AG20443 (cell line): ENCODE measurements at places on chromosomes 4 and X.

- DNase-seq, result no peak
Measured at GRCh38 chr4:39304651-39305050, 61.5 kb downstream of the RFC1 start.

- DNase-seq, result no peak
Measured at GRCh38 chrX:9189286-9189685, 155.4 kb upstream of the FAM9B start.

DNA sequence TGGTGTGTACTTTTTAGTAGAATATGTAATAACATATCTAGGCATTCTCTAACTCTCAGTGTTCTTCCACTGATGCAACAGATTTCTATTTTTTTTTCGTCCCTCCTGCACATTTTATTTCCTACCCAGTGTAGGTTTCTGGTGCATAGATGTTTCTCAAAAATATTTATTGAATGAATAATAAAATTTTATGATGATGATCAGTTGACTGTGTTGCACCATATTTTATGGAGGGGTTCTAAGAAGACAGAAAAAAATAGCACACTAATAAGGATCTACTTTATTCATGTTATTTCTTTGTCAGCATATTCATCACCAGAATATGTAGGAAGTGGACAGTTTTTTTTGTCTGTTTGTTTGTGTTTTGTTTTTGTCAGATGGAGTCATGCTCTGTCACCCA lies 2529.3 kb downstream of the ARAP2 start:
- no peak for DNase-seq

DNA sequence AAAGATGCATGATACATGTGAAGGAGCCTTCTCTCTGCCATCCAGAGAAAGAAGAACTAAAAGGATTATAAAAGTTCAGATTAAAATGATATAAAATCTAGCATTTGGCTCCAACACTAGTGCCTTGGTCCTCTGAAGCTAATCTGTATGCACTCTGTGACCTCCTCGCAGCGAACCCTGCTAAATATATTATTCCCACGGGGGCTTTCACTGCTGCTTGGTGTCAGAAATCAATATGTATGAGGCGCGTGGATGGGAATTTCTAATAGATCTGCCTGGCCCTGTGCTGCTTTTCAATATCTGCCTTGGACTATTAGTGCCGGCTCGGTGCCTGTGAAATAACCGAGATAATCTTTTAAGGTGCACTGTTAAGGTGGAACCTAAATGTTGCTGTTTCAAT lies 69.7 kb downstream of the CXXC4 start:
- DNase-seq, result no peak

GRCh38 chr4:163866728-163867315 lies 372.3 kb downstream of the TMA16 start:
- no peak for DNase-seq

DNA sequence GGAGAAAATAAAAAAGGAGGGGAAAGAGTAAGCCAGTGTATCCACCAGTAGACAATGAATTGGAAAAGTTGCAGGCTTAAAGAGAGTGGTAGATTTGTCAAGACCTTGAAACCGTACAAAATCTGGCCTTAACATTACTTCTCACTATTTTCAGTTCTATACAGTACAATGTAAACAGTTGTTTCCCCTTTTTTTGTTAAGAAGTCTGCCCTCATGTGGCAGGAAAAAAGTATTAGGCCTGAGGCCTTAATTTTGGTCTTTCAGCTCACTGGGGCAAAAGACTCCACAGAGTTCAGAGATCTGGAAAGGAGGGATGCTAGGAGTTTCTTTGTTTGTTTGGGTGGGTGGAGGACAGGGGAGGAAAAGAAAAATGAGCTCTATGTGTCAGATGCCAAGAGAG lies 92.8 kb upstream of the CCDC160 start:
- peak; percentile 4 for DNase-seq

DNA sequence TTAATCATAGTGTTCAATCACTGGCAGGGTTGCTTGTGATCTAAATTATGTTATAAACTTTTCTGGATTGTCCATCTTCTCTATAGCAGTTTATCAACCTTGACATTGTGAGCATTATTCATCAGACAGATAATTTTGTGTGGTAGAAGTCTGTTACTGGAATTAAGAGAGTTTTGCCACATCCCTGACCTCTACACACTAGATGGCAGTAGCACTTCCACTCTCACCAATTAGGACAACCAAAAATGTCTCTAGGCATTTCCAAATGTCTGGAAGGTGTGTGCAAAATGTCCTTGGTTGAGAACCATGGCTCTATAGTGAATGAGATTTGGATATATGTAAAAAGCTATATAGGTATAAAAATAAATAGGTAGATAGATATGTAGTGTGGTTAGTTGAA lies 324.1 kb upstream of the FAM47C start:
- DNase-seq, result no peak

GRCh38 chr4:126446917-126447316 lies 1132.2 kb downstream of the FAT4 start:
- DNase-seq, result no peak

DNA sequence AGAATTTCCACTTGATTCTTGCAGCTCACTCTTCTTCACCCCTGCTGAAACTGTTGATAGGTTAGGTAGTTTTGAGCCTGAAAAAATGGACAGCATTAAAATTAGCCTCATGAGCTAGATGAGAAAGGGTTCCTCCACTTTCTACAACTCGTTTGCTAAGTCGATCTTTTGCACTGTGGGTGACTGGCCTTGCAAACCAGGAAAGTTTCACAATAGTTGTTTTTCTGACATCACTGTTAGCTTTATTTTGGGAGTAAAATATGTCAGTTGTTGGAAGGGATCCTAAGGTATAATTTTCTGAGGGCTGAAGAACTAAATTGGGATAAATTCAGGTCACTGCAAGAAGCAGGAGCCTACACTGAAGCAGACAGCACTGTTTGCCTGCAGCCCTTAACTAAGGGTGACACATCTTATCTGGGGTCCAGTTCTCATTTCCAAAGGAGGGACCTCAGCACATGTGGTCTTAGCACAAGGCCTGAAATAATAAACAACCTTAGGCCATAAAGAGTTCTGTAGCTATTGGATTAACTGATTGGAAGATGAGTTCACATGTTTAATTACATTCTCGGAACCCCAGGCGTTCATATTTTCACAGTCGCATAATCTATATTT lies 29.1 kb downstream of the ANAPC4 start:
- DNase-seq, result peak; percentile 13

GRCh38 chr4:32985256-32985655 lies 2265.1 kb downstream of the PCDH7 start:
- peak; percentile 27 for DNase-seq

DNA sequence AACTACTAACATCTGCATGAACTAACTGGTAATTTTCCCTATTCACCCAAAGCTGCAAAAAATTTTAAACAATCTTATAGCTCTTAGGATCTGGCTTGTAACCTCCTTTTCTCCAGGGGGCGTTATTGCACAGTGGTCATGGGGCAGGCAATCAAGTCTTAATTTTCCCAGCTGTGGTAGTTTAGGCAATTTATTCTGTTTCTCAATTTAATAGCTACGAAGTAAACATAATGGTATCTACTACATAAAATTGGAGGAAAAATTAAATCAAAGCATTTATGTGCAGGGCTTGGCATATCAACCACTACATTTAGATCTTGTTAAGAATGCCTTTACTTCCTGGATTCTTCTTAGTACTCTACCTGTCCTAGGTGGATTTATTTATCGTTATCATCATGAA lies 137.4 kb upstream of the GUCY1A1 start:
- peak; percentile 16 for DNase-seq

GRCh38 chr4:83024233-83024632 lies 10.8 kb upstream of the COPS4 start:
- DNase-seq, result no peak

GRCh38 chr4:54417476-54417875 lies 188.4 kb downstream of the PDGFRA start:
- DNase-seq, result no peak

DNA sequence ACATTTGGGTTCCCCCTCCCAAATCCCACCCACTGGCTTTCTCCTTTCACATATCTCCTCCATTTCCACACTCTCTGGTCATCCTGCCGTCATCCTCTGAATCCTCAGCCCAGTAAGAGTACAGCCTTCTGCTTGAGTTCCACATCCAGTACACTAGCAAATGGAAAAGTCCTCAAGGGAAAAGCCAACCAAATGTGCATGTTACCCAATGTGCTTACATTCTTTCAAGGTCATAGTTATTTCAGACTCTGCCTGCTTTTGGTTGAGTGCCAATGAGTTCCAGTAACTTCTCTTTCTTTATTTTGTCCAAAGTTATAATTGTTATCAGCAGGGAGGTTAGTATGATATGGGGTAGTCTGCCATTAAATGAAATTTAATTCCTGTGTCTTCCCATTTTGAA lies 78.1 kb downstream of the SRPX start:
- peak; percentile 20 for DNase-seq

GRCh38 chr4:9923195-9923812 lies 98.0 kb downstream of the SLC2A9 start:
- DNase-seq, result no peak

DNA sequence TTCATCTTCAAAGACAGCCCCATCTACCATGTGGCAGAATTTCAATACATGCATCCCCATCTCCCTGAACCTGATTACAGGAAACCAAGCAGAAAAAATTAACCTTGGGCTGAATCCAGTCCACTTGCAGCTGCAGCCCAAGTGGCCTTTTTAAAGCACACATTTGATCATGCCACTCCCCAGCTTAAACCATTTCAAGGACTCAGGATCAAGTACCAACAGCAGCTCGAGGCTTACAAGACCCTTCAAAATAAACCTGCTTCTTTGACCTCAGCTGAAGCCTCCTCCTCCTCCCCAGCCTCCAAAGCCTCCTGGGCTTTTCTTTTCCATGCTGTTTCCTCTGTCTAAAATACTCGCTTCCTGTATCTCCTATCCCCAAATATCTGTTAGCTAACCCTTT lies 50.7 kb upstream of the KIT start:
- DNase-seq, result no peak

GRCh38 chr4:87409420-87409939 lies 12.9 kb upstream of the NUDT9 start:
- DNase-seq, result no peak

DNA sequence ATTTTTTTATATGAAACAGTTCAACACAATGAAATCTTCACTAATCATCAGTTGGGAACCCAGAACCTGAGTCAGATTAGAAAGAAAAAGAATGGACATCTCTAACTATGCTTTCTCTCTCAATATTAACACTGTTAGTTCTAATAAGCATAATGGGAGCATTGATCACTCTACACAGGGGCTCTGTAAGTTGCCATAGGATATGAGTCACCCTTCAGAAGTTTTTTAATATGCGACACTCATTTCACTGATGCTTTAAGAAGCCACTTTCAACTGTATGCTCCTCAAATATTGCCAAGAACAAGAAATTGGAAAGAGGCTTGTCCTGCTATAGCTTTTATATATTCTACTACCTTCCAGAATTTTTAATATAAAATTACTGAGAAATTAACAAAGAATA lies 187.0 kb downstream of the AASDH start:
- DNase-seq, result no peak

- DNase-seq, result no peak
Measured at GRCh38 chr4:14386196-14386595, 616.1 kb upstream of the CPEB2 start.

DNA sequence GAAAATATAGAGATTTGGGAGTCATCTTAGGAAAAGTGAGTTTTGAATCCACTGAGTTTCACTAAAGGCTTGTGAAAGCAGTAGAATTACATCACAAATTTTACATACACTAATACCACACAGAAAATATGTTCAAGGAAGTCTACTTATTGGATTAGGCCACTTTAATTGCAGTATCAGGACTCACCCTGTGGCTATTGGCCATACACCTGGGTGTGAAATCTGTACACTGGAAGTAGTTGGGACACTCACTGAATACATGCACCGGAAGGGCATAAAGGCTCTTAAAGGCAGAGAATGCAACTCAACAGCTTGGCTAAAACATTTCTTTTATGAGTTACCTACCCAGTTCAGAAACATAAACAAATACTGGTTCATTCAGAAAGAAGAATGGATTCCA lies 19.8 kb downstream of the MAOB start:
- DNase-seq, result no peak

DNA sequence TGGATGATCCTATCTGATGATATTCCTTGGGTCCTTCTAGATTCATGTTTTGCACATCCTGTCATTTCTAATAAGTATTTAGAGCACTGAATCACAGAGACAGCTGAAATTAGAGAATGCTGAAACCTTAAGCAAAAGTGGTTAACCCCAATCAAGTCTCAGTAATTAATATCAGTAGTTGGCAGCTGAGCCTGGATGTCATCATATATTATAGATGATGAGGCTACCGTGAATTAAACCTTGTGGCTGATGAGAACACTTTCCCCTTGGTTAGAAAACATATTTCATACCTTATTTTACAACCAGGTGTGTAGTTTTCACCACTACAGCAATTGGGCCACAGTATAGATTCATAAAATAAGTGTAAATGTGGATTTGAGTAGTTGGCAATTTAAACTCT lies 499.0 kb downstream of the PDGFC start:
- no peak for DNase-seq

DNA sequence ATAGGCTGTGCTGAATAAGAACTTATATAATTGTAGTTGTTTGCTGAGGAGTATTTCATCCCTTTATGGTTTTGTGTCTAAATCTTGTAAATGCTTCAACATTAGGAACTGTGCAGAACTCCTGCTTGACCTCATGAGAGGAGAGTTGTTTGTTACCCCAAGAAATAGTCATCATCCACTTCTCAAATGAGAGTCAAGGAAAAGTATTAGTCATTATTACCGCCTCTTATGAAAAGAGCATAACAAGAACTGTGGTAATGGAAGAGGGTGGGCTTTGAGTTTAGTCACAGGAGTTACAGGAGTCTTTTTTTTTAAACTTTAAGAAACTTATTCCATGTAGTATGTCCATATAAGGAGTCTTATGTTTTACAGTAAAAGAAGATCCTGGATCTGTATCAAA lies 132.9 kb downstream of the RAP1GDS1 start:
- no peak for DNase-seq

GRCh38 chrX:83535417-83536196 lies 27.5 kb downstream of the POU3F4 start:
- no peak for DNase-seq

DNA sequence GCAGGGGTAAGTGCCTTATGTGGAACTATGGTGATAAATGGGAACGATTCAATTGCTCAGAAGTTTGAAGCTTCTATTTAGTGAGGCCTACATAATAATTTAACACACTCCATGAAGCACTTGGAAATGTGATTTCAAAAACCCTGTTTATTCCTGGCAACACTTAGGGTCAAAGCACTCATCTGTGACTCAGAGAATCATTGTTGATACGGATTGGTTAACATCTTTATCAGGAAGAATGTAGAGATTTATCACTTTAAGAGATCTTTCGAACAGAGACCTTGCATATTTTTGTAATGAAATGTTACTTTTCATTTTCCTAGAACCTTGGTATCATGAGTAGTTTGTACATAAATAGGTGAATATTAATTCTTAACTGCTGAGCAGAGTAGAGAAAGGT lies 269.1 kb upstream of the SLIT2 start:
- DNase-seq, result peak; percentile 30

- no peak for DNase-seq
Measured at GRCh38 chr4:167035390-167035789, 198.9 kb downstream of the SPOCK3 start.
